ENCODE measurements at places on chromosomes 2 and 18. TPM values are rescaled to one million over a fixed set of nuclear protein-coding genes. Genes with fewer than 3 reads are reported as not detected.

GRCh38 chr2:158043181-158043948 lies 58.3 kb upstream of the UPP2 start:
- no peak for DNase-seq

DNA sequence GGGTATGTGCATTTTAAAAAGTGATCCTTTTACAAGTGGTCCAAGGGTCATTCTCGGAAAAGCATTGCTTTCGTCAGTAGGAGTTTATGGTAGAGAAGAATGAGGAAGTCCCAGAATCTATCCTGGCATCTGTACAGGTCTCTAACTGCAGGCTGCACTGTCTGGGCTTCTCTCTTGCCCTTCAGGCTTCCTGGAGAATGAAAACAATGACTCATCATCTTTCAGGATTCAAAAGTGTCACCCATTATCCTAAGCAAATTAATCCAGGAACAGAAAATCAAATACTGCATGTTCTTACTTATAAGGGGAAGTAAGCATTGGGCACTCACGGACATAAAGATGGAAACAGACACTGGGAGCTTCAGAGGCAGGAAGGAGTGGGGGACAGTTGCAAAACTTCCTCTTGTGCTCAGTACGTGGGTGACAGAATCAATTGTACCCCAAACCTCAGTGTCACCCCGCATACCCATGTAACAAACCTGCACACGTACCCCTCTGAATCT lies 60.2 kb upstream of the TXNDC2 start:
- DNase-seq = no peak

CFAP221 gene
- total RNA-seq = 1.1 TPM

- no peak for DNase-seq
These were observed 51.5 kb downstream of the HAUS1 start for GRCh38 chr18:46155641-46156051.

CENPA gene
- total RNA-seq = 0.41 TPM

- no peak for DNase-seq
These were observed 14.6 kb downstream of the ACSL3 start for GRCh38 chr2:222875482-222875881.

THAP4 gene
- 94.7 TPM for total RNA-seq

EN1 gene
- total RNA-seq = not detected

DNA sequence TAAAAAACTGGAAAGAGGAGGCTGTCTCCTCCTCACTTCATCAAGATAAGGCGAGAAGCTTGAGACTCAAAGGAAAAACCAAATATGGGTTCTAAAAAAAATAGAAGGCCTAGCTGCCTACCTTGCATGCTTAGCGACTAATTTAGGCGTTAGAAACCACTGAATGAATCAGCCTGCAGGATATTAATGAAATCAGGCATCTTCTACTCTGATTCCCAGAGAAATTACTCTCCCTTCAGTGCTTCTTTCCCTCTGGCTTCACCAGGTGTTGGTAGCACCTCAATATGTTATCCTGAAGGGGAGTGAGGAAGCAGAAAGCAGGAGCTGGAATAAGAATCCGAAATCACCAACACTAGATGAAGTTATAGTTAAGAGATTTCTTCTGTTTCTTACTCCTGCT lies 749.8 kb upstream of the NRXN1 start:
- DNase-seq = no peak

C2orf15 gene
- not detected for total RNA-seq

GRCh38 chr2:129768485-129769184 lies 210.8 kb upstream of the RAB6C start:
- peak; percentile 40 for DNase-seq

DOK6 gene
- 5.7 TPM for total RNA-seq

DNA sequence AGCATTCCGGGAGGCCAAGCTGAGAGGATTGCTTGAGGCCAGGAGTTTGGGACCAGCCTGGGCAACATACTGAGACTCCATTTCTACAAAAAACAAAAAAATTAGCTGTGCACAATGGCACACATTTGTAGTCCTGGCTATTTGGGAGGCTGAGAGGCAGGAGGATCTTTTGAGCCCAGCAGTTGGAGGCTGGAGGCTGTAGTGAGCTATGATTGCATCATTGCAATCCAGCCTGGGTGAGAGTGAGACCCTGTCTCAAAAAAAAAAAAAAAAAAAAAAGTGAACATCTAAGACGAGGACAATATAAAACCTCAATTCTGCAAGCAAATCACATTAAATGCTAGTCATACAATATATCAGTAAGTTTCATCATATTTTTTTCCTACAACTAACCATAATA lies 2.8 kb upstream of the HAT1 start:
- no peak for DNase-seq

DNA sequence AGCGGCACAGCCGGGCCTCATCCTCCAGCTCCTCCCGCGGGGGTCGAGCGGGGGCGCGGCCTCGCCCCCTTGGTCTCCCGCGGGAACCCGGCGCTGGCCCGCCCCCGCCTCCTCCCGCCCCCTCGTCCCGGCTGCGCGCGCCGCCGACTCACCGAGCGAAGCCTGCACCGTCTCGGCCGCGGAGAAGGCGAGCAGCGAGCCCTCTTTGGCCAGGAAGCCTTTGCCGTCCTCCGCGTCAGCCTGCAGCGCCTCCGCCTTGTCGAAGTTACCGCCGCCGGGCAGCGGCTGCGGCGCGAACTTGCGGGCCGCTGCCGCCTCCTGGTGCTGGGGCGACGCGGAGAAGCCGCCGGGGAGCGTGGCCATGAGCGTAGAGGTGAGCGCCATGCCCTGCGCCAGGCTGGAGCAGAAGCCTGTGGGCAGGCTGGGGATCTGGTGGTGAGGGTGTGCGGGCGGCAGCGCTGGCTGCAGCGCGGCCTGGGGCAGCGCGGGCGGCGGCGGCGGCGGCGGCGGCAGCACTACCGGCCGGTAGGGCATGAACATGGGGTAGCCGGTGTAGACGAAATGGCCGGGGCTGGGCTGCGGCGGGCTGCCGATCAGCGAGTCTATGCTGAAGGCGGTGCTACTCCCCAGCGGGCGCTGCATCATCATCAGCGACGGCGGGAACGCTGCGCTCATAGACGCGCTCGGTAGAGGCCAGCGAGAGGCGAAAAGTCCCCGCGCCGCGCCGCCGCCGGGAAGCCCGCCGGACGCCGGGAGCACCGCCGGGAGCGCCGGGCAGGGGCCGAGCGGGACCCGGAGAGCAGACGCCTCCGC lies 683 bp downstream of the GBX2 start:
- DNase-seq = no peak

GRCh38 chr2:53654396-53654795 lies 113.2 kb upstream of the CHAC2 start:
- DNase-seq = no peak

ATG9A gene
- total RNA-seq = 80.3 TPM

DNA sequence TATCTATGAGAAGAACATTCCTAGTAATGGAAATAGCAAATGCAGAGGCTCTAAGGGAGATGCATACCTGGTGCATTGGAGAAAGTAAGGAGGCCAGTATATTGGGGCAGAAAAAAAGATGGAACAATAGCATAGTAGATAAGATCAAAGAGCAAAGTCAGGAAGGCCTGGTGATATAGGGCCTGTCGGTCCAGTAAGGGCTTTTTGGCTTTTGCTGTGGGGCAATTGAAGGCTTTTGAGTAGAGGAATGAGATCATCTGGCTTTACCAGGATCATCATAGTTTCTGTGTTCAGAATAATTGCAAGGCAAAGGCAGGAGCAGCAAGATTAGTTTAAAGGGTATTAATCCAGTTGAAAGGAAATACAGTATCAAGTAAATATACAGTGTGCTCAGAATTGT lies 111.8 kb downstream of the EHBP1 start:
- DNase-seq = no peak

DNA sequence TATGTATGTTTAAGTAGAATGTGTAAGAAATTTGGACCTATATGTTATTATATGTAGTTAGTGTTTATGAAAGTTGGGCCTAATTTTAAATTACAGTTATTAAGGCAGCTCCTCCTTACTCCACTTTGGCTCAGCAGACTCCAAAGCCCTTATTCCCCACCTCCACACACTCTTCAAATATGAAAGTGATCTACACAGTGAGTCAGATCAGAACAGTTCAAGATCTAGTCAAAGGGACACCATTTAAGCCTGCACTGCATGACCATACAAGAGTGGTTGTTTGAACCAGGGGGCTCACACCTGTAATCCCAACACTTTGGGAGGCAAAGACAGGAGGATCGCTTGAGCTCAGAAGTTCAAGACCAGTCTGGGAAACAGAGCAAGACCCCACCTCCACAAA lies 21.2 kb upstream of the PMAIP1 start:
- DNase-seq = no peak

VAMP8 gene
- 11.9 TPM for total RNA-seq

DNA sequence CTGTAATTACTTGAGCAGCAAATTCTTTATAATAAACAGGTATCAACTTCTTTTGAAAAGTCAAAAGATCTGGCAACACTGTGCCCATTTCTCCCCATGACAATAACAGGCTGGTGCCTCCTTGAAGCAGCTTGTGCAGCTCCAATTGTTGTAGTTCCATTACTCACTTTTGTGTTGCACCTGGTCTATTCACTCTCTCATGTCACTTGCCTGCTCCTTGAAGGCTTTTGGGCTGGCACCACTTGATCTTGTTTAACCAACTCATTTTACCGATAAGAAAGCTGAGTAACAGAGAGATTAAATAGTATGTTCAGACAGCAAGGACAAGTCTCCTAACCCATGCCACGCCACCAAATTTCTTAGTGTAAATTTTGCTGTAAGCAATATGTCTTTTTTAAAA lies 314.5 kb downstream of the OSR1 start:
- no peak for DNase-seq

RAX gene
- not detected for total RNA-seq

- DNase-seq = no peak
These were observed 51.6 kb upstream of the PTH2R start for GRCh38 chr2:208354964-208355381.

PRKCE gene
- total RNA-seq = 7.2 TPM

DNA sequence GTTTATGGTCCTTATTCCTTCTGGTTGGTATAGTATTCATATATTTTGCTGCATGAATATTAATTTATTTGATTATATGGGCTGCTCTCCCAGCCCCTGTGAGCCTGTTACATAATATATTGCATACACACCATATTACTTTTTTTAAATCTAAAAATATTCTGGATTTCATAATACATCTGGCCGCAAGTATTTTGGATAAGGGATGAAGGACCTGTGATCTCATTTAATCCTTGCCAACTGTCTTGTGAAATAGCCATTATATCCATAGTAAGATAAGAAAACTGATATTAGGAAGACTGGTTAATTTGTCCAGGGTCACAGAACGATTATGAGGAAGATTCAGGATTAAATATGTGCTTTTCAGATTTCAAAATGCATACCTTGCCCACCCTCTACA lies 433.6 kb downstream of the LPIN1 start:
- DNase-seq = no peak

DNA sequence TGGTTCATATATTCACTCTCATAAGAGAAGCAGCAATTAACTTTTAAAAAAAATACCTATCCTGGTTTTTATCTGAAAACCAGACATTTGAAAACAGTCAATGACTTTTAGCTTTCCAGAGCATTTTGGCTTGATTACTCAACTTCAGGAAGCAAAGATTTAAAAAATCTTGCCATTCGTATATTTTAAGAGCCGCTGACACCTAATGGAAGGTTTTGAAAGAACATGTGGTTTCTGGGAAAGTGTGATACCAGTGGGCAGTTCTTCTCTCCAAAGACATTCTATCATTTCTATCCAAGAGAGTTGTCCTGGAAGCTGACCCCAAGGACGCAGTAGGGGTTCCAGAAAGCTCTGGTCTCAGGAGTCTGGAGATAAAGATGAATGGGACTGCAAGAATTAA lies 234.7 kb downstream of the TTC32 start:
- DNase-seq = no peak

DNA sequence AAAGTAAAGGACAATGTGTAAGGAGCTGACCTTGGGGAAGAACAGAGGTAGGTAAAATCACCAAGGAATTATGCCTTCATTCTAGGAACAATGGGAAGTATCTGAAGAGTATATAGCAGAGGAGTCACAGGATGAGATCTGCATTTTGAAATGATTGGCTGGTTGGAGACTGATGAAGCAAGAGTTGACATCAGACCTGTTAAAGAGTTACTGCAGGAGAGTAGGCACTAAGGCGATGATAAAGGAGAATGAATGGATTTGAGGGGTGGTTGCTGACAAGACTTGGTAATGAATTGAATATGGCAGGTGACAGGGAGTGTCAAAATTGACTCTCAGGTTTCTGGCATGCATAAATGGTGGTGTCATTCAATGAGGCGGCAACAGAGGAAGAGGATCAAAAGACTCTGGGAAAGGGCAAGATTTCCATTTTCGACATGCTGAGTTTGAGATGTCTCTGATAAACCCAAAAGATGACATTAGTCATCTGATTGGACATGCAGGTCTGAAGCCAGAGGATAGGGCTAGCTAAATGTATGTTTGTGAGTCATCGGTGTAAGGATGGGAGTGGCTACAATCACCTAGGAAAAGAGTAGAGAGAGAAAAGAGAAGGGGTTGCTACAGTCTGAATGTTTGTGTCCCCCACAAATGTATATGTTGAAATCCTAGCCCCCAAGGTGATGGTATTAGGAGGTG lies 236.5 kb downstream of the DYM start:
- no peak for DNase-seq

REG3A gene
- total RNA-seq = not detected

GRCh38 chr2:240207661-240208060 lies 67.2 kb upstream of the OTOS start:
- DNase-seq = no peak

DNA sequence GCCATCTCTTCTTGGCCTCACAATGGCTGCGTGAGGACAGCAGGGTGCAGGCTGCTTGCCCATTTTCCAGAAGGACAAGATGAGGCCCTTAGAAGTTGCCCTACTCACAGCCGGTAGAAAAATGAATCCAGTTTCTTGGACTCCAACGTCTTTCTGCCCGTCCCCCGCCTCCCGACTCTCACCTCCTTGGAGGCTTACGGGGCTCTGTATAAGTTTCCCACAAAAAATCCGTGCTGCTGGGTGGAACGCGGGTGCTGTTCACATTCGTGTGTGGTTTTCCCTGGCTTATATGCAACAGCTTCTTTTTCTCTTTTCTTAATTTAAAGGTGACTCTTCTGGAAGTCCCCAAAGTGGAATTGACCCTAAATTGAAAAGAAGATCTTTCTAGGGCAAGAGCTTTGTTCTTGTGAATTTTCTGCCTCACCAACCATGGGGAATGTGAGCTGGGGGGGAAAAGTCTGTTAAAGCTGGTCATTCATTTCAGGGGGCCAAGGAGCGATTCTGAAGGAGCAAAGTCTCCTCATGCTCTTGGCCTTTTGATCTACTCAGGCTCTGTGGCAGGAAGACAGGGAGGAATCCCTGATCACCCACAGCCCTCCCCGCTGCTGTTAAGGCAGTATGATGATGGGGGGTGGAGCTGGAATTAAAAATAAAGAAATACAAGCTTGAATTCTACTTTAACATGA lies 51.3 kb downstream of the DDX1 start:
- peak; percentile 48 for DNase-seq

DNA sequence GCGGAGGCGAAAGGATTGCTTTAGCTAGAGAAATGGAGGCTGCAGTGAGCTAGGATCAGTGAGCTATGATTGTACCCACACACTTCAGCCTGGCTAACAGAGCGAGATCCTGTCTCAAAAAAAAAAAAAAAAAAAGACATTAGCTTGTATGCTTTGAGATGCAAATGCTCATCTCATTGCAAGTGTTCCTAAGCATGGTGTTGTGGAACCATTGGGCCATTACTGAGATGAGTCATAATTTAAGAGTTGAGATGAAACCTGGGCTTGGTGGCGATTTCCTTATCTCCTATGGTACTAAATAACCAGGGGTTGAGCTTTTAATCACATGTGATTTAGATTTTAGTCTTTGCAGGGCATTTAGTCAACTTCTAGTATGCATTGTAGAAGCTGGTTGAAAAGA lies 2.2 kb downstream of the PLEKHA3 start:
- no peak for DNase-seq

MAP3K20 gene
- 223 TPM for total RNA-seq

GRCh38 chr2:75606761-75607399 lies 39.7 kb upstream of the MRPL19 start:
- DNase-seq = no peak
